ENCODE measurements at places on chromosomes 13 and 19.

GRCh38 chr13:79862515-79862914 is 381.6 kb downstream of the NDFIP2 start:
- DNase-seq, result no peak

DNA sequence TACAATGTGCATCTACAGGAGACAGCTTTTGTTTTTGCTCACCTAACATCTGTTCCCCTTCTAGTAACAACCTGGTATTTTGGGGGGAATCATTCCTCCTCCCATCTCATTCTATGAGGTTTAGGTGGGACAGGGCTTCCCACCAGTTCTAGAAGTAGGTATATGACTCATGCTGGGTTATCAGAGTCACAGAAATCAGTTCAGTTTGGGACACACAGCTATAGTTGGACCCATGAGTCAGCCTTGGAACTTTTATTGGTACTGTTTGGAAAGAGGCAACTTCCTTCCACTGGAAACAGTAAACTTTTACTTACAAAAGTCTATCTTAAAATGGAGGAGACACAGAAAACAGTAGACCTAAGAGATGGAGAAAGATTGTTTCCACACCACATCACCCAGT is 185.5 kb downstream of the DNAJC3 start:
- no peak for DNase-seq

DNA sequence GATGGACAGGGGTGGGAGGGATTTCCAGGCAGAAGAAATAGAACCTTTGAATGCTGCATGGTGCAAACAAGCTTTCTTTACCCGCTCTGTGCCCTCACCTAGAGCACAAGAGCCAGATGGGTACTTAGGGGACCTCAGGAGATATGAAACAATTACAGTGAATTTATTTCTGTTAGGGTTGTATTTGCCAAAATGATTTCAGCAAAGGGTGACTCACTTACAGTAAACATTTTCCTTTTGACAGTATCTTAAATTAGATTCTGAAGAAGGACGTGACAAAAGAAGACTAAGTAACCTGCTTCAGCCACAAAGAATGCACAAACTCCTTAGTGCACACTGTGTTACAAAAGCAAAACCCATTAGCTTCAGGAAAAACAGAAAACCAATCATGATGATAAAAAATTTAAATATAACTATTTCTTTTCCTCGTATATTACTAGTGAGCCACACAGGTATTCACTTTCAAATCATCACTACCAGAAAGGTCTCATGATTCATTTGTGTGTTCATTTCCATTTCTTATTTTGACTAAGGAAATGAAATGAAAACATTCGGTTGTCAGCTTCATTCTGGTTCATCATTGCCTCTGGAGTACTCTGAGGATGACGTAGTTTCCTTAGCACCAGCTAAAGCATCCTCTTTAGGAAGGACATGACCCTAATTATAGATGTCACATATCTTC is 158.8 kb downstream of the NHLRC3 start:
- DNase-seq, result no peak

GRCh38 chr13:28685892-28686291 is 27.0 kb downstream of the POMP start:
- no peak for DNase-seq

DNA sequence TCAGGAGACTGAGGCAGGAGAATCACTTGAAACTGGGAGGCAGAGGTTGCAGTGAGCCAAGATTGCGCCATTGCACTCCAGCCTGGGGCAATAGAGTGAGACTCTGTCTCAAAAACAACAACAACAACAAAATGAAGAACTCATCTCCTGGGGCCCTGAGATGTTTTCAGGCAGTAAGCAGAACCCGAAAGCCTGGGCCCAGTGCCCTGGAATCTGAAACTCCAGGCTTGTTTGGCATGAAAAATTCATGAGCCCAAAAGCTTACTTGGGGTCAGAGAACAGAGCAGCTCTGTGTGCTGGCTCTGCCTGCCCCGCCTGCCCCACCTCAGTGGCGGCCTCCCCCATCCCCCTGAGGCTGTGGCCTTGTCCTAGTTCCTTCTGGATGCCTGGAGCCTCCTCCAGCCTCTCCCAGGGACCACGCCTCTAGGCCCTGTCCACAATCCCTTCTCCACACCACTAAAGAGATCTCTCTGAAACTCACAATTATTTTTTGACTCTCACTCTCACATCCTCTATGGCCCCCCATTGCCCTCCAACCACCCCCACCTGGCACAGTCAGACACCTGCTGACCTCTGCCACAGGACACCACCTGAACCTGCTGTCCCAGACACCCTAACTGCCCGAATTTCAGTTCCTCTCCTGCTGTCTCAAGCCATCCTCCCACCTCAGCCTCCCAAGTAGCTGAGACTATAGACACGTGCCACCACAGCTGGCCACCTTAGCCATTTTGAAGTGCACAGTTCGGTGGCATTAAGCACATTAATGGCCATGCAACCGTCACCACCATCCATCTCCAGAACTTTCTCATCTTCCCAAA is 6.9 kb upstream of the AP1M2 start:
- no peak for DNase-seq
